ENCODE measurements at places on chromosomes 2 and 18.

DNA sequence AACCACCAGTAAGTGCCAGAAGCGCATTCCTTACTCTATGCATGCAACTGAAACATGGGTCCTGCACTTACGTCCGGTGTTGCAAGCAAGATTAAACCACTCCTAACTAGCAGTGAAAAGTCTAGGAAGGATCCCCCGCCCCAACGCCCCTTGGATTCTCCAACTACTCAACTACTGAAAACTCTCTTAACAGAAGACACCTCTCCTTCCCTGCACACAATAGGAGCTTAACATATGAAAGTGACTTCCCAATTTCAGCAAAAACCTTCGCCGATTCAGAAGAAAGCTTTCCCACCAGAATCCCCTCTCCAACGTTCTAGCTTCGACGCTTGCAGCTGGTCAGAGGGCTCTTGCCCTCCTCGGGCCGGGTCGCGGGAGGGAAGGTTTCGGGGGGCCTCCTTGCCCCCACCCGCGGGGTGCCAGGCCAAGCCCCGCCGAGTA is 578 bp downstream of the IWS1 start:
- H3K27me3 ChIP-seq, result no peaks in the 10 kb centered on the region
- peaks cover 16% of the 10 kb centered on the region for H3K36me3 ChIP-seq
- H3K4me3 ChIP-seq, result peak overlapping the region; percentile 99
- peak overlapping the region; percentile 96 for H3K27ac ChIP-seq
- DNase-seq, result no peak

DNA sequence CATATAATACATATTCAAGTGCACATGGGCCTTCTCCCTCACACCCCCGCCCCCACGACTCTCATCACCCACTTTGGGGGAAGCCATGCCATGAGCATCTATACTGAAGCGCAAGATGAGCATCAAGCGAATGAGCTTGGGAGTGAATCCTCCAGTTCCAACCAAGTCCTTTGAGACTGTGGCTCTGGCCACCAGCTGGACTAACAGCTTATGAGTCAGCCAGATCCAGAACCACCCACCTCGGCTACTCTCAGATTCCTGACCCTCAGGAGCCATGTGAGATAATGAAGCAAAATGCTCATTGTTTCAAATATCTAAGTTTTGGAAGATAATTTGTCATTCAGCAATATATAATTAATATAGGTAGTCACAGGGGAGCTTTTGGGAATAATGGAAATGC is 22.2 kb upstream of the IL1RL1 start:
- H3K4me3 ChIP-seq, result no peak overlapping the region
- H3K27me3 ChIP-seq, result no peaks in the 10 kb centered on the region
- no peak overlapping the region for H3K27ac ChIP-seq
- no peak for DNase-seq
- no peaks in the 10 kb centered on the region for H3K36me3 ChIP-seq

DNA sequence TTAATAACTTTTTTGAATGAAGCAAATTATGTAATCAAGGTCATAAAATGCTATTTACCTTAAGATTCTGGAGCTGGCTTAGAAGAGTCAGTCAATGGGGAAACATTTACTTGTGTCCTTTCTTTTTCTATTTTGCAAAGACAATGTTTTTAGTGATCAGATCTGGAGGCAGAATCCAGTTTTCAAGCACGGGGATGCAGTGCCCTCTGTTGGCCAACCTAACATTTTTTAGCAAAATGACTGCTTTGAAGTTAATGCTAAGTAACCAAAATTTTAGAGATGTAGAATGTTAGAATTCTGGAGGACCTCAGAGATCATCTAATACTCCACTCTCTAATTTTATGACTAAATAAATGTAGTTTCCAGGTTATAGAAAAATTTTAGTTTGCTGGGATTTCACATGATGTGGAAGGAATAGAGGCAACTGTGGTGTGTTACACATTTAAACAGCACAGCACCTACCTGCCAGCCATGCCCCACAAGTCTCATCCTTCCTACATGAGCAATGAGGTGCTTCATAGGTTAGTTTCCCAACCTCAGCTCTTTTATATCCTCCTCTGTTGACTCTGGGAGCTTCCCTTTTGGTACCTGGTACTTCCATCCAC is 23.6 kb upstream of the SLC9A4 start:
- H3K27ac ChIP-seq, result no peak overlapping the region
- no peak for DNase-seq
- H3K36me3 ChIP-seq, result no peaks in the 10 kb centered on the region
- H3K27me3 ChIP-seq, result no peaks in the 10 kb centered on the region
- H3K4me3 ChIP-seq, result no peak overlapping the region
- H3K4me1 ChIP-seq, result no peaks in the 10 kb centered on the region

DNA sequence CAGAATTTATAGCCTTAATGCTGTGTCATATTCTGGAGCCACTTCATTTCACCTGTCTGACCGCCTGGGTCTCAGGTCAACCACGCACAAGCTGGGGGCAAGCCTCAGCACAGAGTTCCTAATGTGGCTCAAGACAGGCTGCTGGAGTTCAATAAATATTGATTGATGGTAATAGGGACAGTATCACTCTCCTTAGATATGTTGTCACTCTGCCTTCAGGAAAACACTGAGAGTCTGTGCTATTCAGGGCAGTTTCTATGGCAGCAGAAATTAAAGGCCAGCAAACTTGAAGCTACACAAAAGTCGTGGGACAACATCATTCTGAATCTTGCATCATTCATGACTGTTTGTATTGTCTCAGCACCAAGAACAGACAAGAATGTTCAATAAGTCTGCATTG is 696.1 kb downstream of the METTL4 start:
- no peaks in the 10 kb centered on the region for H3K27me3 ChIP-seq
- H3K27ac ChIP-seq, result no peak overlapping the region
- H3K36me3 ChIP-seq, result no peaks in the 10 kb centered on the region

Measured in suprapubic skin (tissue), 4 donors.